ENCODE measurements at places on chromosomes 16 and 17.

GRCh38 chr16:53895433-53895832 is 191.5 kb downstream of the FTO start:
- no peak for DNase-seq

GRCh38 chr17:28925912-28926365 is 23.1 kb upstream of the DHRS13 start:
- no peak for DNase-seq

GRCh38 chr16:66262253-66263167 is 104.0 kb upstream of the CDH5 start:
- no peak for DNase-seq

GRCh38 chr17:44004077-44004760 is at the start of gene NAGS:
Gene NAGS (plus strand): TSS chr17:44004622. CDS start chr17:44004664, 42 bp downstream.
- no peak for DNase-seq

DNA sequence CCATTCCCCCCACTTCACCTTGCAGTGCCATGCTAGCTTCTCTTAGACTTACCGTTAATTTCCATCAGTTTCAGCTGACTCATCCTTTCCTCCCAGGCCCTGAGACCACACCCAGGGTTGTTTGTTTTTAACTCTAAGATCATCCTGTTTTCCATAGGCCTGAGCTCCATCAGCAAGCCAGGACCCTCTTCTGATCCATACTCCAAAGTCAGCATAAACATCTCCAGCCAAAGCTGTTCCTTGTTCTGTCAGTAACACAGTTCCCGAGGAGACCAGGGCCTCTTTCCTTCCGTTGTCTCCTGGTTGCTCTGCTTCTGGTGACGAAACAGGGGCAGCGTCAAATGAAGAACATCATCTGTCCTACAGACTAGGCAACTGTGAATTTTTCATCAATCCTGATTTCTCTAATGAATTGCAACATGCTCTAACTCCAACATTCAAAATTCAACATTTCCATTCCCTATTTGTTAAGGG is 83.8 kb upstream of the HNF1B start:
- DNase-seq = no peak

GRCh38 chr17:47423406-47424295 is 99.9 kb downstream of the EFCAB13 start:
- peak; percentile 23 for DNase-seq

DNA sequence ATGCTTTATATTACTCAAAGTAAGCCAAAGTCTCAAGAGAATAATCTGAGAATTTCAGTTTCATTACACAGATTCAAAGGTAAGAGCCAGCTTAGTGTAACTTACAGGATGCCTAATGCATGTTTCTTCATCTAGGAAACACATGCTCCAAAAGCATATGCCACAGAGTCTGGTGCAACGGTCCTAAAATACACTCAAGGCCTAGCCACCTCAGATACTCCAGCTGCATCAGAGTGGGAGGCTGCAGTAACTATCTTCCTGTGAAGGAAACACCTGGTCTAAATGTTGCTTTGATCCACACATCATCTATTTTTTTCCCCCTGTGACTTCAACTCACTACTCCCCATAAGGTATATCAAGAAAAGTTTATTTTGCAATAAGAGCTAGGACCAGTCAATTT is 51.6 kb upstream of the CORO6 start:
- no peak for DNase-seq

DNA sequence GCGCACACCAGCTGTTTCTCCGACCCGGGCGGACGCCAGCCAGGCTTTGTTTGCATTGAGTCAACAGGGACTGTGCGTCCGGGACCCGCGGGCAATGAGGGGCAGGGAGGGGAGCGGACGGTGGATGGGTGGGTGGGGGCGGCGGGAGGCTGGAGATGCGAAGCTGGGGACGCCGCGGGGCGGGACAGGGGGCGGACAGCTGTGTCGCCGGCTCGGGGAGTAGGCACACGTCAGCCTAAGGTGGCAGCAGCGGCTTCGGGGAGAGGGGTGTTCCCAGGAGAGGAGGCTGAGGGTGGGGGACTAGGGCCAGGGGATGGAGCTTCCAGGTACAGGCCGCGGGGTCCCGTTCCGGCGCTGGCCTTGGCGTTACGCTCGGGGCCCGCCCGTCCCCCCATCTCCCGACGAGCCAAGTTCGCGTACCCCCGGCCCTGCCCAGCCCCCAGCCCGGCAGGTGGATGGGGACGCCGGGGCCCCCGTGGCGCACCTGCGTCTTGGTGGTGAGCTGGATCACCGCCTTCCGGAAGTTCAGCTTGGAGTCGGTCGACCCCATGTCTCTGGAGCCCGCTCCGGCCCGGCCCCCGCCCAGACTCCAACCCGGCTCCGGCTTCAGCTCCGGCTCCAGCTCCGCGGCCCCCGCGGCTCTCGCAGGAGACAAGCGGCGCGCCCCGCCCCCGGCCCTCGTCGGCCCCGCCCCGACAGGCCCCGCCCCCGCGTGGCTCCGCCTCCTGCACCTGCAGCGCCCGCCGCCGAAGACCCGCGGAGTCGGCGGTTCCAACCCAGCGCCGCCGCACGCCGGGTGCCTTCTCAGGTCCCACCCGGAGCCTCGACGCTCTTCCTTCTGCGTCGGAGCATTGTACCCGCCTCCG is at the start of gene HID1:
Gene HID1, minus strand, starts transcription at position 653 of the 866 bp plus-strand sequence. Its CDS starts 103 bp downstream, at position 550.
- DNase-seq = peak; percentile 72

GRCh38 chr17:67157732-67158639 is 87.0 kb downstream of the HELZ start:
- peak; percentile 33 for DNase-seq

GRCh38 chr17:74176546-74177001 is 26.9 kb upstream of the RPL38 start:
- DNase-seq = peak; percentile 62

GRCh38 chr17:69188064-69188463 is 40.6 kb downstream of the ABCA10 start:
- DNase-seq = no peak

- DNase-seq = no peak
Observed at GRCh38 chr17:74325376-74325742, 667 bp upstream of the KIF19 start.

DNA sequence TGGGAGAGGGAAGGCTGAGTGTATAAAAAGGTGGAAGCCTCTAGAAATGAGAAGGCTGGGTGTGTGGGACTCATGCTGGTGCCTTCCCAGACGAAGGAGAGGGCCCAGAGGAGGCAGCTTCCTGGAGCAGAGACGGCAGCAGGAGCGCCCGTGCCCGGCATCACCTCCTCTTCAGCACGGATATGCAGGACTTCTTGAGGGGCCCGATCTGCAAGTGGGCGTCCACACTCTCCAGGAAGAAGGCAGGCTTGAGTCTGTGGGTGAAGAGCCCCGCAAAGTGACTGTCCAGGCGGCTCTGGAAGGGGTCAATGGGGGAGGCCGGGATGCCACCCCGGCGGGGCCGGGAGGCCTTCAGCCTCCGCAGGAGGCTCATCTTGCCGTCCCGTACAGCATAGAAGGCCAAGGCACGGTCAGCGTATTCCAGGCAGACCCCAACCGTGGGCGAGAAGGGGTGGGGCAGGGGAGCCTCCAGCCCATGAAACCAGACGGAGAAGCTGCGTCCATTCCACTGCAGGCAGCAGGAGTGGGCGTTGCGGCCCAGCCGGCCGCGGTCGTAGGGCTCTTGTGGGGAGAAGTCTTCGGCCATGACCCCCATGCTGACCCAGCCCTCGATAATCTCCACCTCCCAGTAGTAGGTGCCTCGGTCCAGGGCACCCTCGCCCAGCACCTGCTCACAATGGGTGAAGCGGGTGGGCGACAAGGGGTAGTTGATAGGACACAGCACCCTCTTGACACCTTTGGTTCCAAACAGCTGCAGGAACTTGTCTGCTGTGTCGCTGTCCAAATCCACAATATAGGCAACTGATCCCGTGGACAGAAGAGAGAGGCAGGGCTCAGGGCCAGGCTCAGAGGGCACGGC is 3.8 kb downstream of the TRIM47 start:
- no peak for DNase-seq

GRCh38 chr16:3058139-3059030 is 7.1 kb upstream of the IL32 start:
- no peak for DNase-seq

DNA sequence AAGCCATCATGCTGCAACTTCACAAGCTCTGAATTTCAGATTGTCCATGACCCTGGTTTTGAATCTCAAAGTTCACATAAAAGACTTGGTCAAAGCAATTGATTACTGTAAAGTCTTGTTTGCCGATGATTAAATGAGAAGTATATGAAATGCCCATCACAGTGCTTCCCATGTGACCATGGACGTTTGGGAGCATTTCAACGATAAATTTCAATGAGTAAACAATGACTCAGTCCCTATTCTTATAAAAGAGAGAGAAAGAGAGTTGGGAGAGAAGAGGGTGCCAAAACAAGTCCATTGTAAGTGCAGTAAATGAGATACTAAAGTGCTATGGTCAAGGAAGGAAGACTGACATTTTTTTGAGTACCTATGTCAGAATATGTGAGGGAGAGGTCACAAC is 276.9 kb downstream of the SOX9 start:
- DNase-seq = no peak

GRCh38 chr16:31860508-31860907 is 13.1 kb upstream of the ZNF267 start:
- DNase-seq = no peak

DNA sequence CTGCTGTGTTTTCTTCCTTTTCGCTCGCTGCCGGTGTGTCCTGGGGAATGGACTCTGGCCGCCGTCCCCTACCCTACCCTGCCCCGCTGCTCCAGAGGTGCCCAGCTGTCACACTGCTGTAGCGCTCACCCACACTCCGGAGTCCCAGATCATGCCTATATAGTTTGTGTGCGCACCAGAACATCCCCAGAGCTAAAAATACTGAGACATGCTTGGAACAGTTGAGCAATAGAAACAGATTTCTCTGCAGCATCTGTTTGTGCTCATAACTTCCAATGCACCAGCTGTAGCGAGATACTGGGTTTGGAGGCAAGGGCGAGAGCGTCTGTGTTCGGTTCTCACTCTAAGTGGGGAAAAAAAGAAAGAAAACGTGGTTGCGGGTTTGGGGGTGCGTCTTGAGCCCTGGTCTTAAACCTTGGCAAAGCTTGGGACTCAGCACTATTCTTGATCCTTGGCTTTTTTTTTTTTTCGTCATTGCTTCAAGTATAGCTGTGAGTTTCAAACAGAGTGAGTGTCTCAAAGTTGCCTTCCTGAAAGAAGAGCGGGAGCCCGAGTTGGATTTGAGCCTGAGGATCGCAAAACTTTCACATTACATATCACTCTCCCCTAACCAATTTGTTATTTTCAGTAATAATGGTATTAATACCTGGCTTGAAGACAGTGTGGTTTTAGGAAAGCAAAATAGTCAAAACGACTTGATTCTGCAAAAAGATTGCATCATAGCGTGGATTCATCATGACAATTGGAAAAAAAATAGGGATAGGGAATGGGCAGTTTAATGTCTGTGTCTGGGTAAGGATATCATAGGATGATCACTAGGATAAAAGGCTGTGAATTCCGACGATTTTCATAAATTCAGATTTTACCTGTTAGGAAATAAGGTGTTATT is 621 bp downstream of the KCNJ2 start:
- no peak for DNase-seq

DNA sequence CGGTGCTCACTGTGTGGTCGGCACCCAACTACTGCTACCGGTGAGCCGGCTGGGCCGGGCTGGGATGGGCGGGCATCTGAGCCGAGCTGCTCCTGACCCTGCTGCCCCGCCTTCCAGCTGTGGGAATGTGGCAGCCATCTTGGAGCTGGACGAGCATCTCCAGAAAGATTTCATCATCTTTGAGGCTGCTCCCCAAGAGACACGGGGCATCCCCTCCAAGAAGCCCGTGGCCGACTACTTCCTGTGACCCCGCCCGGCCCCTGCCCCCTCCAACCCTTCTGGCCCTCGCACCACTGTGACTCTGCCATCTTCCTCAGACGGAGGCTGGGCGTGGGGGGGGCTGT is 6.9 kb downstream of the TBX6 start:
- no peak for DNase-seq

- peak; percentile 35 for DNase-seq
Observed at GRCh38 chr17:64343833-64344637, 46.6 kb downstream of the PECAM1 start.

DNA sequence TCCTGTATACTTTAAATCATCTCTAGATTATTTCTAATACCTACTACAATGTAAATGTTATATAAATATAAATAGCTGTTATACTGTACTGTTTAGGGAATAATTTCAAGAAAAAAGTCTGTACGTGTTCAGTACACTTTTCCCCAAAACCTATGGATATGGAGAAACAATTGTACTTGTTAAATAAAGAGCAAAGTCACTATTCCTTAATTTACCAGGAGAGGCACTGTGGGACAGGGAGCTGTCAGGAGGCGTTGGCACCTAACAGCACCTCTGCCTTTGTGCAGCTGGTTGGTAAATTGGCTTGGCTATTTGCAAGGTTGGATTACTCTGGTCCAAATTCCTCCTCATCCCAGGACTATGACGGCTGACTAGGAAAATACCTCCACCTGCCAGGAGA is 28.0 kb downstream of the CRHR1 start:
- no peak for DNase-seq

GRCh38 chr17:6421700-6422604 is 13.0 kb downstream of the AIPL1 start:
- peak; percentile 76 for DNase-seq

DNA sequence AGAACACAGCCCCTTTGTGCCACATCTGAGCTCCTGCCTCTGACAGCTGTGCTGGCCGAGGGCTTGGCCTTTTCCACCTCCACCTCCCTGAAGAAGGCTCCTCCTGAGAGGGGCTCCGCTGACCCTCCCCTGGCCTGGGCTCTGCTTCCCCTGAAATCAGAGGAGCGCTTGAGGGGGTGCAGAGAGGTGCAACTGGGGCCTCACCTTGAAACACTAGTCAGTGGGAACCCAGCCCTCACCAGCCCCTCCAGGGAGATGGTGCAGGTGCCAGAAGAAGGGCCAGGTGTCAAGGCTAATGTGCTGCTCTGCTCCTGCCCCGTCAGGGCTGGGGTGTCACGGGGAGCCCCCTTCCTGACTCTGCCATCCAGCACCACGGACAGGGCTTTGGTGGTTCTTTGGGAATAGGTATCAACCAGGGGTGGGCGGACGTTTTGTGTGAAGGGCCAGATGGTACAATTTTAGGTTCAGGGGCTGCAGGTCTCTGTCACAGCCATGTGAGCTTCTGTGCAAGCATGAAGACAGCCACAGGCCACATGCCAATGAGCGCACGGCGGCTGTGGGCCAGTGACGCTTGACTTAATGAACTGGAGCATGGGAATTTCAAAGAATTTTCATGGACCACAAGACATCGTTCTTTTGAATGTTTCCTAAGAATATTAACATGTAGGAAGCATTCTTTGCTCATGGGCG is 2.1 kb upstream of the ZG16B start:
- DNase-seq = no peak

DNA sequence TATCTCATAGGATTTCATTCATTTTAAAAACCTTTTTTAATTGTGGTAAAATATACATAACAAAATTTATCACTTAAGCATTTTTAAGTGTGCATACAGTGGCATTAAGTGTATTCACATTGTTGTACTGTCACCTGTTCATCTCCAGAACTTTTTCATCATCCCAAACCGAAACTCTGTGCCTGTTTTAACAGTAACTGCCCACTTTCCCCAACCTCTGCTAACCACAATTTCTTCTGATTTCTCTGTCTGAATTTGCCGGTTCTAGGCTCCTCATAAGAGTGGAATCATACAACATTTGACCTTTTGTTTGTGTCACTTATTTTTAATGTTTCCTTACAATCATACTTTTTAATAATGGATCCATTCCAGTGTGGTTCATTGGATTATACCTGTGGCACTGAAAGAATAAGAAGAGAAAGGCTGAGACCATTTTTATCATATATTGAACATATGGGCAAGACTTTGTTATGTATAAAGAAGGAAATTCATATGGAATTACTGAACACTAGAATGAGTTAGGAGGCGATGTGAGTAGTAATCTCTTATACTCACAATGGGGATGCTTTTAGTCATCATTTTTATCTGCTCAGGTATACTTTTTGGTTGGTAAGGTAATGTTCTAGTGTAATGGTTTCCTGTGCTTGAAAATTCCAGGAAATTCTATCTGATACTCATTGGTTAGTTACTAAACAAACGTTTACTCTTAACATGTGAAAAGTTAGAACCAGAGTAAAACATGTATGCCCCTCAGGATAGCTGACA is 10.8 kb downstream of the CYLD start:
- DNase-seq = no peak
